Astrocyte of the cerebellum (primary cell): ENCODE measurements at places on chromosomes 16 and 17.
A peak's percentile ranks its signal among the peaks of the same experiment; 100 is the strongest.

- no peak for DNase-seq
Measured at GRCh38 chr16:4796982-4797804, 2.0 kb downstream of the SMIM22 start.

GRCh38 chr17:77332034-77332971 is 191.5 kb downstream of the SEC14L1 start:
- DNase-seq = peak; percentile 79

DNA sequence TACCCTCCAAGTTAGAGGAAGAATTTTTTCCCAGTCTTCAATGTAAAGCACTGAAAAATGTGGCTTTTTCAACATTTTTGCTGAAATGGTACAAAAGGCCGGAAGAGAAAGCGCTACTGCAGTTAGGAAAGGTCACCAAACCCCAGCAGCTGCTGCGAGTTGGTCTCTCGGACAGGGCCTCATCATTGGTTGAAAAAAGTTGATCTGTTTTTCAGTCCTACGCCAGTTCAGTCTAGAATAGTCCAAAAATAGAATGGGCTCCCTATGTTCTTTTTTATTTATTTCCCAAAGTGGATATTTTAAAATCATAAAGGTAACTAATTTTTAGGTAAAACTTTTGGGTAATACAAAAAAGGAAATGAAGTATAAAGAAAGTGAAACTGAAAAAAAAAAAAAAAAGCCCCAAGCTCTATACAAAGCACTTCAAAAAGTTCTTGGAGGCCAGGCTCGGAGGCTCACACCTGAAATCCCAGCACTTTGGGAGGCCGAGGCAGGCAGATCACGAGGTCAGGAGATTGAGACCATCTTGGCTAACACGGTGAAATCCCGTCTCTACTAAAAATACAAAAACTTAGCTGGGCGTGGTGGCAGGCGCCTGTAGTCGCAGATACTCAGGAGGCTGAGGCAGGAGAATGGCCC is 17.4 kb downstream of the ADAP2 start:
- DNase-seq = no peak

- DNase-seq = peak; percentile 40
Measured at GRCh38 chr16:57795431-57795878, 6.8 kb downstream of the KIFC3 start.

GRCh38 chr17:77119668-77120301 is 21.0 kb upstream of the SEC14L1 start:
- DNase-seq = no peak

DNA sequence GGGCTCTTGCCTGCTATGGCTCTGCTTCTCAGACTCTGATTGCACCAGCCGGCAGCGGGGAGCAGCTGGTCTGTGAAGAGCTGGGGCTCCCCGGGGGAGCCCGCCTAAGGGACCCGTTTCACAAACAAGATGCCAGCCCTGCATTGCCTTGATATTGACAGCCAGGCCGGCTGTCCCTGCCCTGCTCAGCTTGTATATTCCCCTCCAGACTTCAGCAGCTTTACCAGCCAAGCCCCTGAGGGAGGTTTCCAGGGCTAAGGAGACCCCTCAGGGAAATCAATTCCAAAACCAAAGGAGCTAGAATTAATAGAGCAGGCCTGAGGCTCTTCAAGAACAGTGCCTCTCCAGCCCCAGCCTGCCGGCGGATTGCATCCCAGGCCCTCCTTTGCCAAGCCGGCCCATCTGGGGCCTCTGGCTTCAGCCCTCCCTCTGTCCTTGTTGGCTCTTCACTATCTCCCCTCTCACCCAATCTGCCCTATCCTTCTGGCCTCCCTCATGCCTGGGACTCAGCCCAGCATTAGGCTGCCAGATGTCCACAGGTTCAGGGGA is 5.7 kb downstream of the CALB2 start:
- no peak for DNase-seq

DNA sequence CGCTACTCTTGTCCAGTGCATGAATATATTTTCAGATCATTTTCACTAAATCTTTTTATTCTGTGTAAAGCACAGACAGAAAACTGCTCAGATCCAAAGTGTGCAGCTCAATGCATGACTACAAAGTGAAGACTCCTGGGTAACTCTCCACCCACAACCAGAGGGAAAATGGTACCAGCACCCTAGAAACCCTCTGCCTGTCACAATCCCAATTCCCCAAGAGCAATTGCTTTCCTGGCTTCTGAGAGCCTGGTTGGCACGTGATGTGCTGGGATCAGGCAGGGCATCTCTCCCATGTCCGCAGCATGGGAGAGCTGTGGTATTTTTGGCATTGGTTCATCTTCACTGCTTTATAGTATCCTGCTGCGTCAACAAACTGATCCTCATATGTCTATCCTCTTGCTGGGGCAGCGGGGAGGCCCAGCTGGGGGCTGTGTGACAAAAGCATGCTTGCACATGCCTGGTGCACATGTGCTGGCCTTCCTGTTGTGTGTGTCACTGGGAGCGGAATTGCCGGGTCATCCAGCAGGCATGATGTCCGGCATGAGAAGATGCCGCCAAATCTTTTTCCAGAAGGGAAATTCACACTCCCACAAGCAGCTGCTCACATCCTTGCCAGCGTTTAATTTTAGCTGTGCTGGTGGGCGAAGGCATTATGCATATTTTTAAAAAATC is 278.9 kb upstream of the FOXF1 start:
- no peak for DNase-seq

DNA sequence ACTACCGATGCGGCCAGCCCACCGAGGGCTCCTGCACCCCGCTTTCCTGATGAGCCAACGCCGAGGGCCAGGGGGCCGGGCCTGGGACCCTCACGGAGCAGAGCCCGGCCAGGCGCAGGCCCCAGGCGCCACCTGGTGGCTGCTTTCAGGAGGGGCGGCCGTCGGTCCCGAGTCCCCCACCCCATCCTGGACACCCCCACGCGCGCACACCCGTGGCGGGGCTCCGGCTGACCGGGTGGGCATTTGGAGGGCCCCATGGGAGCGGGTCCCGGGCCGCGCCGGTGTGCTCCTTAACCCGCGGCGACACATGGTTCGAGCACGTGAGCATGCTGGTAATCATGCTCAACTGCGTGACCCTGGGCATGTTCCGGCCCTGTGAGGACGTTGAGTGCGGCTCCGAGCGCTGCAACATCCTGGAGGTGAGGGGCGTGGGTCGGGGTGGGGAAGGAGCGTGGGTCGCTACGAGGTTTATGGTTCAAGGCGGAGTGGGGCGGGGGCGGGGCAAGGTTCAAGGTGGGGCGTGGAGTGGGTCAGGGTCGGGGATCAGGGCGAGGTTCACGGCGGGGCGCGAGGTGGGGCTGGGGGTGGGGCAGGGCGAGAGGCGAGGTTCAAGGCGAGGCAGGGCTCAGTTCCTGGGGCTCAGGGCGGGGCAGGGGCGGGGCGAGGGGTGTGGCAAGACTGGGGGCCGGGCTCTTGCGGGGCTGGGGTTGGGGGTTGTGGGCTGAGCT is 30.2 kb downstream of the TPSG1 start:
- DNase-seq = no peak
